ENCODE measurements at places on chromosomes 13 and 19.

- no peak for DNase-seq
Measured at GRCh38 chr13:50676602-50677001, 166.9 kb downstream of the DLEU7 start.

DNA sequence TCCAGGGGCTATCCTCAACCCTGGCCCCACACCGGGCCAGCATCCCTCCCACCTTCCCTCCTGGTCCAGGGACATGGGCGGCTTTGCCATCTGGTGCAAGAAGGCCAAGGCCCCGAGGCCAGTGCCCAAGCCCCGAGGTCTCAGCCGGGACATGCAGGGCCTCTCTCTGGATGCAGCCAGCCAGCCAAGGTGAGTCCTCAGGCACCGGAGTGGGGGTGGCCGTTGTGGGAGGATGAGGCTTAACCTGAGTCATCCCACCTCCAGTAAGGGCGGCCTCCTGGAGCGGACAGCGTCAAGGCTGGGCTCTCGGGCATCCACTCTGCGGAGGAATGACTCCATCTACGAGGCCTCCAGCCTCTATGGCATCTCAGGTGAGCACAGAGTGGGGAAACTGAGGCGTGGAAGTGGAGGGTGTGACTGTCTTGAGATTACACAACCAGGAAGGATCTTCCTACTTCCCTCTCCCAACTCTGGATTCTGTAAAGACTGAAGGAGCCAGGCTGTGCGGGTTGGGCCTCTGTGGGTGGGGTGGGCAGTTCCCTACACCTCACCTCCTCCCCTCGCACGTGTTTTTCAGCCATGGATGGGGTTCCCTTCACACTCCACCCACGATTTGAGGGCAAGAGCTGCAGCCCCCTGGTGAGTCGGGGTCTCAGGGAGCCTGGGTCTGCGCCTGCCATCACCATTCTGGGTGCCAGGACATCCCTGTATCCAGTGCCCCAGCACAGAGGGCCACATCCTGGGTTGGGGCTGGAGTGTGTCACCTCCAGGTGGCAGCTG is 3.8 kb downstream of the MVB12A start:
- no peak for DNase-seq

DNA sequence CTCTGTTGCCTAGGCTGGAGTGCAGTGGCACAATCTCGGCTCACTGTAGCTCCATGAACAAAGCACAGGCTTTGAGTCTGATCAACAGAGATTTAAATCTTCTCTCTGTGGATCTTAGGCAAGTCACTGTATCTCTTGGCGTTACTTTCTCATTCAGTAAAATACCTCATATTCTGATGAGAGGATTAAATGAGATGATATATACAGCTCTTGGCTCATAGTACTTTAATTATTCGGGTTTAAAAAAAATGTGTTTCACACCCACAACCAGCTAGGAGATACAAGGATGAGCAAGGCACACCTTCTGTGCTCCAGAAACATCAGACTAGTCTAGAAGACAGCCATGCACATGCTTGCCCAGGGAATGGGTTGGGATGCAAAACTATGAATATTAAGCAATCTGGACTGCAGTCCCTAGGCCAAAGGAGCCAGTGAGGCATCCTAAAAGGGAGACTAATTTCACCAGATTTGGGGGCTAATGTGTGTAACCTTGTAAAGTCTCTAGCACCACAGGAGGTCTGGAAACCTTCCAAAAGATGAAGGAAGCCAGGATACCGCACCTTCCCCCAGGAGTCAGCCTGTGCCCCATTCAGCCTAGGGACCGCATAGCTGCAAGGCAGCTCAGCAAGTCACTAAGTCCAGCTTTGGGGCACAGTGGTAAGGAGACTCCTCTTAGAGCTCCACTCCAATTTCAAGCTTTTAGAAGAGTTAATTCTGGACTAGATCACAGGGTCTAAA is 2.5 kb downstream of the VPS36 start:
- DNase-seq = no peak

DNA sequence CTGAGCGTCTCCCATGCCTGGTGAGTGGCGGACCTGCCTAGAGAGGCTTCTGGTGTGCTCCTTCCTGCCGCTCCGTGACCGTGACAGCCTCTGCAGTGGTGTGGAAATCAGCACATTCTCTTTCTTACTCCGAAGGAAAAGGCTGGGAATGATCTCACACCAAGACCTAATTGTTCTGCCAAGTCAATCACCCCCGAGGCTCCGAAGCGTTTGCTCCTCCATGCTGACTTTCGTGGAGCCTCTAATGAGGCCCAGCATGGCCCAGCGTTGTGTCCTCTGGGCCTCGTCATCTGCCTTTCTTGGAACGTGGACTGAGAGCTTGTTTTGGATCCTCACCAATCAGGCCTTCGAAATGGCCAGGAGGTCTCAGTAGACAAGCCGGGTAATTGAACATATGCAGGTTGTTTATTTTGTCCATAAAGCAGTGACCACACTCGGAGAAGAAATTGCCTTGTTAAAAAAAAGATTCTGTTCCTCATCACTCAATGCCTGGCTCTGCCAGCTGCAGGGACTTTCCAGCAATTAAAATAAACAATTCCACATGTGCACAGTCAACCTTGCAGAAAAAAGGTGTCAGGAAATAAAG is 107.1 kb downstream of the UBL3 start:
- no peak for DNase-seq

DNA sequence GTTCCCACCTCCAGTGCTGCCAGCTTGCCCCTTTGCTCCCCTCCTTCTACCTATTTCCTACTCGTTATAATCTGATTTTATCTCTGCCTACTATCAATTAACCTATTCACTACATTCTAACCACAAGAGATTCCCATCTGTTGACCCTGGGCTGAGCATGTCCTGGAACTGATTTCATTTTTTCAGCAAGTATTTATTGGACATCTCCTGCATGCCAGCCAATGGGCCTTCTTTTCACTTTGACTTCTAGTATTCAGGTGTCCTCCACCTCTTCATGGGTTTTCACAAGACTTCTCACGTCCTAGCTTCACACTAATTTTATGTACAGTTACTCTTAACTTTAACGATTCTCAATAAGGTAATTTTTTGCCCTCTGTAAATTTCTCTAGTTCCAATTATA is 282.7 kb upstream of the KLHL1 start:
- DNase-seq = no peak
